Stimulated activated CD8-positive, alpha-beta memory T cell treated with anti-CD3 and anti-CD28 coated beads, Interleukin-7, amount 100 ng/mL, for 24 hours (primary cell): ENCODE measurements at places on chromosomes 3 and 15.

- DNase-seq: no peak
Measured at GRCh38 chr15:98506711-98507110, 141.6 kb upstream of the IGF1R start.

- no peak for DNase-seq
Measured at GRCh38 chr15:50939911-50940310, 31.4 kb downstream of the AP4E1 start.

GRCh38 chr3:167469381-167469780 is 4.5 kb downstream of the SERPINI2 start:
- no peak for DNase-seq

DNA sequence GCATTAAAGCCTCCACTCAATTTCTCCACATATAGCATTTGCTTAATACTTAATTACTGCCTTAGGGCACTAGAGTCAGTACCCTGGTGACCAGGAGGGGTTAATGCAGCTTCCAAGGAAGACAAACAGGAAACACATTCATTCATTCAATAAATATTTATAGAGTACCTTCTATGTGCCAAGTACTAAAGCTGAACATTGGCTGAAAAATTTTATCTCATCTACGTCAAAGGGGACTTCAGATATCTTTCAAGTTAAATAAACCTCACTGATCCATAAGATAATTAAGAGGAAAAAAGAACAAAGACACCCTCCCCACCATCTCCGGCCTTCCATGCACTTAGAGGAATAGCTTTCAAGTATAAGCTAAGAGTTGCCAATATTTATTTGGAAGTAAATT is 156.9 kb upstream of the PRICKLE2 start:
- no peak for DNase-seq

- no peak for DNase-seq
Measured at GRCh38 chr3:71528816-71529215, 54.7 kb downstream of the FOXP1 start.

DNA sequence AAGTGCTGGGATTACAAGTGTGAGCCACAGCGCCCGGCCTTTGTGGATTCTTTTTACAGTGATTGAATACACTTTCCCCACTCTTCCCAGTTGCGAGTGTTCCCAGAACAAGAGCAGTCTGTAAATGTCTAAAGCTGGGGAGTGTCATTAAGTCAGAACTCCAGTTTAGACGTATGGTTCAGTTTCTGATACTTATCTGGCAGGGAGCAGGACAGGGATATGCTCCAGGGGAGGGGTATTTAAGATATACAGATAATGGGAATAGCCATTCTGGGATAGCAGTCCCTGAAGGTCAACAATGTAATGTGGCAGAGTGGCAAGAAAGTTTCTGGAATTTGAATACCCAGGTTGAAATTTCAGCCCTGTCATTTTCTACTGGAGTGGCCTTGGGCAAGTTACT is 164.1 kb downstream of the SSR3 start:
- DNase-seq: no peak

DNA sequence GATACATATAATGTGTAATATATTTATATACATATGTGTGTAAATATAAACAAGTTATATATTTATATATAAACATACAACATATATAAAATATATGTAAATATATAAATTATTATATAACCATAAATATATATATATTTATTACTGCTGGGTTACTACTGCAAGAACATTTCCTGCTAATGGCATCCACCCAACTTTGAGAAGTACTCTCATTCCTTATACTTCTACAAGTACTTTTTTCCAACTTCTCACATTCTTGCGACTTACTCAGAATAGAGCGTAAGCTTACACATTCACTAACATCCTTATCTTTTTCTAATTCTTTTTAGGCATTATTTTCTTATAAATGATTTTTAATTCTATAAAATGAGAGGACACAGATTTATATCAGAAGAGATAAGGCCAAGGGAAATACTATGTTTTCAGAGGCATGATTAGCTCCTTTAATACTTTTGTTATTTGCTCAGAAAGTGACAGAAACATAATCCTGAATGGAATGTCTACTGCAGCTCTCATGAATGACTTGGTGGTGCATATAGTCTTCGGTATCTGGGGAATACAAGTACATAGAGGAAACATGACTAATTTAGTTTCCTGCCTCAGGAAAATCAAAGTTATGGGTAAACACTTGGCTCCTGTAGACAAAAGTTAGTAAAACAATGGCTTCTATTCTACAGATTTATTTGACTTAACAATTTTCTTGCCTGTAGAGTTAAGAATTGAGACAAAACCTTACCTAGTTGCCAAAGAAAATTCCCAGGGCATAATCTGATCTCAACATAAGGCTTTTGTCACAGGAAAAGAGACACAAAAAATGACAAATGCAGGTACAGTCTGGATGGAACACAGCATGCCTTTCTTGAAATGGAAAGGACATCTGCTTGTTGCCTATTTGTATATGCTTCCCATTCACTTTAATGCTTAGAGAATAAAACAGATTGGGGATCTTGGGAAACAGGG is 453.9 kb downstream of the SQOR start:
- no peak for DNase-seq

- DNase-seq: no peak
Measured at GRCh38 chr15:95919460-95919859, 411.0 kb upstream of the NR2F2 start.

GRCh38 chr3:30124435-30125370 is 481.7 kb upstream of the TGFBR2 start:
- DNase-seq: no peak

DNA sequence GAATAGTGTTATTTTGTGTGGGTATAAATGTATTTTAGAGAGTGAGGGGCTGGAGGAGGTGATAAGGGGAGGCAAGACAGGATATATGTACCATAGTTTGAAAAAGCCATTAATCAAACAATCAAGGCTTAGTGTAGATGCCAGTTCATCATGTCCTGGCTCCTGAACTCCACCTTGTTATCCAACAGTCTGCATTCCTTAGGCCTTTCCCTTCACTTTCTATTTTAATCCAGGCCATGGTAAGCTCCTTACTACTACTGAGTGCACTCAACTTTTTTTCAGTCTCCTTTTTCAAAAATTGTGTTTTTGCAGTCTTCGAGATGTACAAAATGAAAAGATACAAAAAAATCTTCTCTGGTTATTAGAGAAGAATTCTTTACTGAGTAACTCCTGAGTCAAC is 700.5 kb upstream of the NAALADL2 start:
- DNase-seq: no peak
